ENCODE measurements at places on chromosomes 1 and 21.

- DNase-seq = no peak
Observed at GRCh38 chr21:33289199-33289819, 23.1 kb downstream of the IL10RB start.

- DNase-seq = no peak
Observed at GRCh38 chr1:40769815-40770214, 13.8 kb upstream of the KCNQ4 start.

DNA sequence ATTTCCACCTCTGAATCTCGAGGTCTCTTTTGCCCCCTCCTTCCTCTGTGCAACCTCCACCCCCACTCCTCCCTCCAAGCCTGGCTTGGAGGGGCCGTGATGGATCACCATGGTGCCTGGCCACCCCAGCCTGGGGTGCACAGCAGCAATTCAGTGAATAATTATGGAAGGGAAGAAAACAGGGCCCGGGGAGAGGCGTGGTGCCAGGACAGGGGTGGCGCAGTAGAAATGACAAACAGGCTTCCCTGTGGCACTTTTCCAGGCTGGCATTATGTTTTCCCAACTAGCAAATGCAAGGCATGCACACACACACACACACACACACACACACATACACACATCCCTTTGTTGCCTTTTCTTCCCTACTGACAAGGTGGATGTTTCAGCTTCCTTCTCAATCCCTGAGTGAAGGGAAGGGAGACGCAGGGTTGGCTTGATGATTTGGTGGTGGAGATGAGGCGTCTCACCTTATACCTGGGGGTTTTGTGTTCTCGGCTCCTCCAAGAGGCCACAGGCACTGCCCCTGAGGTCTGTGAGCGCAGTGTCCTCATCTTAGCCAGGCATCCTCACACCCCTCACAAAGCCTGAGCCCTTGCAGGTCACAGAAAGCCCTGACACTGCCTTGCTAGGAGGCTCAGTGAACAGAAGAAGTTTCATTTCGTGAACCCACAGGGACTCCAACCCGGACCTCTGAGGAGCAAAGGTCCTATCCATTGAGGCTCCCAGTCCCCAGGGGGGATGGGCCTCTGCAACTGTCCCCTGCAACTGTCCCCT is 215.8 kb downstream of the MATN1 start:
- DNase-seq = no peak

- DNase-seq = no peak
Observed at GRCh38 chr1:67853704-67854103, 20.4 kb upstream of the GNG12 start.

DNA sequence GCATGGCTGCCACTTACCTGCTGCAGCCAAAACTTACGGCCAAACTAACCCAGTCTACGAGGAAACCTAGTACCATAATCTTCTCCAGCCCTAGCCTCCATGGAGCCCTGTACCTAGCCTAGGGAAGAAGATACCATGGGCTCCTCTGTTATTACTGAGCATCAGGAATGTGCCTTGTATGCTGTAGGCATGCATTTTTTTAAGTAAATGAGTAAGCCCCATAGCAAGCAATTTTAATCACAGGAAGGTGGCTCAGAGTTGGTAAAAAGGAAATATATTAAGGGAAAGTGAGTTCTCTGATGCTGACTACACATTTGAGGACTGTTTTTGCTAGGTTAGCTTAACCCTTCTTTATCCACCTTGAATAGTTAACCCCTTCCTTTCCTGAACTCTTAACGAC is 21.2 kb downstream of the NFASC start:
- no peak for DNase-seq

DNA sequence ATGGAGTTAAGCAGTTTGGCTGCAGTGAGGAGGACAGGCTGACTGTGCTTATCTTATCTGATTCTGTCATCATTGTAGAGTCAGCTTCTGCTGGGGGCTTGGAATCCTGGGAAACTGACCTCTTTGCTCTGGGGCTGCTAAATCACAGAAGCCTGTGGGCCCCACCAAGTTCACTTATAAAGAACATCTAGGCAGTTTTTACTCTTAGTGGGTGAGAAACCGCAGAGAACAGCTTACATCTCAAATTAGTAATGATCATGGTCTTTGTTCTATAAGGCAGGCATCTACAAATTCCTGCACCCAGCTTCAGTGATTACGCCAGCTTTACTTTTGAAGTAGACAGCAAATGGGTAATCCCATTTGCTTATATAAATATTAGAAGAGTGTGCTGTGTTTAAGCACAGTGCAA is 75.7 kb downstream of the ZC3H11B start:
- no peak for DNase-seq

DNA sequence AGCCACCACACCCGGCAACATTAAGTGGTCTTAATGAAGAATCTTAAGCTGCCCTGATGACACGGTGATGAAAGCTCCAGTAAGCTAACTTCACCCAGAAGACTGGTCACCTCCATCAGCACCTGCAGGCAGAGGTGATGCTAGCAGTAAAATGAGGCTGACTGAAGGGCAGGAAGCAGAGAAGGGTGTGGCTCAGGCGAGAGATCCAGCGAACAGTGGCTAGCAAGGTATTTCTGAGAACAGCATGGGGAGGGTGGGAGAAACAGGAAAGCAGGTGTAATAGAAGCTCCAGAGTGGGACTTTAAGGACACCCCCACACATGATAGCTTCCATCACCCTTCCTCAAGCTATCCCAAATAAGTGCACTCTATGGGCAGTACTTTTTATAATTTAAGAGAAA is 15.9 kb upstream of the DISP1 start:
- DNase-seq = no peak

- DNase-seq = no peak
Observed at GRCh38 chr21:40610345-40610744, 236.6 kb downstream of the DSCAM start.

GRCh38 chr21:36602735-36603134 is 96.2 kb upstream of the SIM2 start:
- no peak for DNase-seq

- no peak for DNase-seq
Observed at GRCh38 chr1:58857680-58858673, 74.1 kb upstream of the JUN start.

GRCh38 chr1:55073187-55073916 is 34.0 kb downstream of the PCSK9 start:
- no peak for DNase-seq

- DNase-seq = no peak
Observed at GRCh38 chr1:207152792-207153468, 48.9 kb downstream of the C4BPA start.

DNA sequence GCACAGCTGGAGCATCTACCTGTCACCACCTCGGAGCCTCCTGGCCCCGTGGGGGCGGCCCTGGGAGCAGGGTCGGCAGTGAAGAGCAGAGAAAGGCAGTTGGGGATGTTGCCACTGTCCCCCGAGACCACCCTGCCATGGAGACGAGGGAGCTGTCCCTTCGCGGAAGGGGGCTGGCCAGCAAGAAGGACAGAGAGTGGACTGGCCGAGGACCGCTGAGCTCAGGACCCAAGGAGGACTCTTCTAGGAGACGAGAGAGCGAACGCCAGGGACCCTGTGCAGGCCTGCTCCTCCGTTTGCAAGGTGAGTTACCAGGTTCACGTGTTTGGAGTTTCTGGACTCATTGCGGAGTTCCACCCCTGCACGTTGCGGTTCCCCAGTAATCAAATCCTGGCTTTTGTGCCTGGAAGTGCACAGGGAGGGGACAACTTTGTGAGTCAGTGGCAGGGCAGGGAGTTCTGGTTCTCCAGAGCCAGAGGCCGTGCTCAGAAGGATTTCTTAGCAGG is 5.6 kb upstream of the POFUT2 start:
- no peak for DNase-seq

DNA sequence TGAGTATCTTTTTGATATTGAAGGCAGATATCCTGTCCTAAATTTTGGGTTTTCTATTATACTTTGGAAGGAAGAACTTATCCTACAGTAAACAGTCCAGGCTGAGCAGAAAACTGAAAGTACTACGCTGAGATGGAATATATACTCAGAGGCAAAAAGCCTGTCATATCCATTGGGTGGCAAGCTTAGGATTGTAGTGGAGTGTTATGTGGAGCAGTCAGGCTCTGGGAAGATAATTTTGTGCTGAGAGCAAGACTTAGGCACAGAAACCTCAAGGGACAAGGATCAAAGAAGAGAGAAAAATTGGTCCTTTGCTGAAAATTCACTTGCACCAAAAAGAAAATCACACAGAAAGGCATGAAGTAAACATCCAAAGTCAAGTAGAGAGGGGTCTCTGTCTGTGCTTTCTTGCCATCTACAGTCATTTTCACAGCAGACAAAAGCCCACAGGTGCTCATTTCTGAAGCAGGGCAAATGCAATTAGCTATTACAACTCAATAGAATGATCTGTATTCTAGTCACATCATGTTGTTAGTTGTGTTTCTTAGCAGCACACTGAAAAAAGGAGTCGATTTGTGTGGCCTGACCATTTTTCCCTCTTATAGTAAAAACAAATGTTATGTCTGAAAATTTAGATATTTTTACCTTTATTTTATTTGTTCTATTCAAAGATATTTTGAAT is 38.5 kb downstream of the CRB1 start:
- no peak for DNase-seq

DNA sequence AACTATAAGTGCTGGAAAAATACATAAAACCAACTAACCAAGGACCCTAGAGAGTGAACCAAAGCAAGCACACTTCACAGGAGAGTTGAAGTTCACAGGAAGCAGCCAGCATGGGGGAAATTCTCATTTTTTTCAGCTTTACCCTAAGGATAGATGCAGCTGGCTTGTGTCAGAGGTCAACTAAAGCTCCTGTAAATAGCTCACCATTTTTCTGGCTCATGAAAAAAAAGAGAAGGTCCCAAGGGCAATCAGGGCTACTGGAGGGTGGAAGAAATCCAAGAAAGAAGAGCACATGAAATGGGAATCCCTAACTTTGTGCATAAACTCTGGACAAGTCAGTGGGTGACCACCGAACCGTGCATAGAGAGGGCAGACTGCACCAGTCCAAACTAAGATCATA is 58.3 kb downstream of the KCNJ15 start:
- DNase-seq = no peak

- no peak for DNase-seq
Observed at GRCh38 chr1:54510715-54511270, 37.2 kb upstream of the ACOT11 start.

DNA sequence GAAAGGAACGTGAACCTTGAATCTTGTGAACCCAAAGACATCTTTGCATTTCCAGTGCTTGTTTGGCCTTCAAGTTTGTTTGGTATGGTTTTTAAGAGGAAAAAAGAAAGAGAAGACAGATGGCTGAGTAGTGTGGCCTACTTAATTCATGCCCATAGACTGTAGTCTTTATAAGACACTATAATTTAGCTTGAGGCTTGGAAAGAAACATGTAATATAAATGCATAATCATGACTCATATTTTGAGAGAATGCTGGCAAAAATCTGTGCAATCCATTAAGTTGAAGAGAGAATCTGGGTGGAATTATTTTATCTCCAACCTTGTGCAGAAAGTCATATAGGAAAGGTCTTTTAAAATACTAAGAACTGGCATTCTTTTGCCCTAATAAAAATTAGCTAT is 179.3 kb downstream of the SIPA1L2 start:
- no peak for DNase-seq

GRCh38 chr1:236421850-236422516 is 27.9 kb downstream of the EDARADD start:
- no peak for DNase-seq

DNA sequence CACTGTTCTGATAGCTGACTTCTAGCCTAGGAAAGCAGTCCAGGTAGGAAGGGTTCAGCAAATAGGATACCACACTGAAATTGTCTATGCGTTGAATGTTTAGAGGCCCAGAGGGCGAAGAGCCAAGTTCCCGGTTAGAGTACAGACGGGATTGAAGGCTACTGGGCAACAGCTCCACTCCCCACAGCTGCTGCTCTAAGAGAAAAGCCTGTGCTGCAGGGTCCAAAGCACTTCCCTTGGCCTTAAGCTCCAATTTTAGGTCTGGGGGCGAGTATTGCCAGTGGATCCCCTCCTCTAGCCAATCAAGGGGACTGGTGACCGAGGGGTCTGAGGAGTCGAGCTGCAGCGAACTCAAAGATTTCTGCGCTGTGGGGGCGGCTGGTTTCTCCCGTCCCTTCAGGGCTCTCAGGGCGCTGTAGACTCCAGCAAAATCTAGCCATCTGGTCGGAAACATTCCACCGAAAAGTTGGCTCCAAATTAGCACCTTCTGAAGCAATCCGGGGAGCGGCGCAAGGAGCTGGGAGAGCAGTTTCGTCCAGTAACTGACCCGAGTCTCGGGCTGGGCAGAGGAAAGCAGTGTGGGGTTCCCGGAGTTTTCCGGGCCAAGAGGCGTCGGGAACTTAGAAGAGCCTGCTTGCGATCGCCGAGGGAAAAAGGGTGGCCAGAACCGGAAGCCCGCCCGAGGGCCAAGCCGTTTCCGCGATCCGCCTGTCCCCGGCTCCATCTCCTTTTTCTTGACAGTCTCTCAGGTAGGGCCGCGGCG is 748 bp downstream of the PPP1R15B start:
- DNase-seq = peak; percentile 66

DNA sequence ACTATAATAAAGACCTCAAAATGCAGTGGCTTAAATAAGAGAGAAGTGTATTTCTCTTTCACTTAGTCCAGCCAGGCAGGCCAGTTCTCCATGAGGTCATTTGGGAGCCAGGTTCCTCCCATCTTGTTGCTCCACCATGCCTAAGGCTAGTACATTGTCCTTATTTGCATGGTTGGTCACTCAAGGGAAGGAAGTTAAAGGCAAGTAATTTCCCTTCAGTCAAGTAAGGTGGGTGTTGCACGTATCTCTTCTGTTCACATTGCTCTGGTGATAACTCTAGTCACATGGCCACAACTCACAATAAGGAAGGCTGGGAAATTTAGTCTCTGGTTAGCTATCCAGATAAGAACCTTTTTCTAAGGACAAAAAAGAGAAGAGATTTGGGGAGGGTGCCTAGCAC is 27.2 kb upstream of the TADA1 start:
- no peak for DNase-seq

DNA sequence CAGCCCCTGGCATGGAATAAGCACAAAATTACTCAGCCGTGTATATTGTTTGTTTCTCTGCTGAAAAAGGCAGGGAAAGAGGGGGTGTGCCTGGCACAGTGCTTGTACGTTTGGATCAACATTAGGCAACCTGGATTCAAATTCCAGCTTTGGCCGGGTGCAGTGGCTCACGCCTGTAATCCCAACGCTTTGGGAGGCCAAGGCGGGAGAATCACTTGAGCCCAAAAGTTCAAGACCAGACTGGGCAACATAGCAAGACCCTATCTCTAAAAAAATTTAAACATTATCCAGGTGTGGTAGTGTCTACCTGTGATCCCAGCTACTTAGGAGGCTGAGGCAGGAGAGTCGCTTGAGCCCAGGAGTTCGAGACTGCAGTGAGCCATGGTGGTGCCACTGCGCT is 152.9 kb upstream of the TMEM51 start:
- DNase-seq = no peak

Data from muscle of arm (tissue), 14 donors.